ENCODE measurements at places on chromosomes 4 and X.

DNA sequence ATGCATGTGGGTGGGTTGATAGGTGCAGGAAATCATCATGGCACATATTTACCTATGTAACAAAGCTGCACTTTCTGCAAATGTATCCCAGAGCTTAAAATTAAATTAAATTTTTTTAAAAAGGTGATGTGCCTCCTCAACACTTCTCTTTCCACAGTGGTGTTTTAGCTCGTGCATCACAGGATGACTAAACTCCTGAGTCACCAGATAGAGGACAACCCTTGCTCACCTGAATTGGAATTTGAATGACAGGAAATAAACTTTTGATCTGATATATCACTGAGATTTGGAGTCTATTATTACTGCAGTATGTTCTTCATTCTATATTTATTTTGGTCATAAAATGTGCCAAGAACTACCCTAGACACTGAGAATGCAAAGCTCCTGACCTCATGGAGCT lies 185.3 kb downstream of the MAPK10 start:
- DNase-seq: no peak

- DNase-seq: no peak
Measured at GRCh38 chrX:131830400-131831184, 192.5 kb upstream of the STK26 start.

DNA sequence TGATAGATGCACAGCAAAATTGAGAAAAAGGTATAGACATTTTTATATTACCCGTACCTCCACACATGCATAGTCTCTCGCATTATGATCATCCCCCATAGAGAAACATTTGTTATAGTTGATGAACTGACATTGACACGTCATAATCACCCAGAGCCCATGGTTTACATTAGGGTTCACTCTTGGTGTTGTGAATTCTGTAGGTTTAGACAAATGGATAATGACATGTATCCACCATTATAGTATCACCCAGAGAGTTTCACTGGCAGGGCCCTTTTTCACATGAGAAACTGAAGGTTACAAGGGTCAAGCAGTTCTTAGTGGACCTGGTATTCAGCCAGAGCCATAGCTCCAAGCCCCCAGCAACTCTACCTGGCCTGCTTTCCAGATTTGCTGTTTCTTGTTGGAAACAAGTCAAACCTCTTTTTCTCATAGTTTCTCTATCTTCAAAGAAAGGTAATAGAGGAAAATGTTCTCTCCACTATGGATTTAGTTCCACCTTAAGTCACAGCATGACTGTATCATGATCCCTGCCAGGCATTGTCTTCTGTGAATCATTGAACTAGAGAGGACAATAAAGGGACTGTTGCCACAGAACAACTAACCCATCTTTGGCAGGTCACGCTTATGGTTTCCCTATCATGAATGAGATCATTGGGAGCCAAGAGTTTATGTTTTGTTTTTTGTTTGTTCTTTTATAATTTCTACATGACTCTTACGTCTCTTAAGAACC lies 64.0 kb downstream of the HHIP start:
- no peak for DNase-seq

- DNase-seq: no peak
Measured at GRCh38 chrX:87409113-87409841, 108.3 kb upstream of the KLHL4 start.

DNA sequence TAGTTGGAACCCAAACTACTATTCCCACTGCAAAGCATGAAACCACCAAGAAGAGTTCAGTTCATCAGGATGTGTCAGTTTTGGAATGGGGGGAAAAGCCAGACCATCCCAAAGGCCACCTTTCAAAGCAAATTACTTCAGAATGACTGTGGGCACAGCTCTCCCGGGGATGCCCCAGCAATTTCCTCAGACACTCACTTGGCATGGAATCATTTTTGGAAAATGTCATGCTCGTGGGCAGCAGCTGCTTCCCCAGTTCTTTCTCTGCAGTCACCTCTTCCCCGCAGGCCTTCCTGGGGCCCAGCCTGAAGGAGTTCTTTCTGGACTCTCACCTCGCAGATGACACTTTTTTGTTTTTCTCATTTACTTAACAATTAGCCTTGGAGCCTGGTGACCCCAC lies 350.3 kb downstream of the NR3C2 start:
- no peak for DNase-seq

GRCh38 chr4:153013202-153013977 lies 77.3 kb downstream of the FHDC1 start:
- no peak for DNase-seq

GRCh38 chr4:145851511-145852201 lies 87.0 kb downstream of the ZNF827 start:
- DNase-seq: no peak

DNA sequence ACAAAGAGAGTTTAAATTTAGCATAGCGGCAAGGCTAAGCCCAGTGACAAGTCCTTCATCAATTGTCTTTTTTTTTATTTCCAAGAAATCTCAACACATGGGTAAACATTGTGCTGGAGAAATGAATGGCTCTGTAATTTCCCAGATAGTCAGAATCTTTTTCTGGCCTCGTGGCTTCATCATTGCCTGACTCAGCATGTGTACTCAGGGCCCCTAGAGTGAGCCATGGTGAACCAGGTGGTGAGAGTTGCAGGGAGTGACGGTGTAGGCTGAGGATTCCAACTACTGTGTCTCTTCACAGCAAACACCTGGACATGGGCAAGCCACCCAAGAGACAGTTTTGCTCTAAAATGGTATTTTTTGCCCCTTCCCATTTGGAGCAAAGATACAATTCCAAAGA lies 43.1 kb upstream of the UCP1 start:
- DNase-seq: no peak

DNA sequence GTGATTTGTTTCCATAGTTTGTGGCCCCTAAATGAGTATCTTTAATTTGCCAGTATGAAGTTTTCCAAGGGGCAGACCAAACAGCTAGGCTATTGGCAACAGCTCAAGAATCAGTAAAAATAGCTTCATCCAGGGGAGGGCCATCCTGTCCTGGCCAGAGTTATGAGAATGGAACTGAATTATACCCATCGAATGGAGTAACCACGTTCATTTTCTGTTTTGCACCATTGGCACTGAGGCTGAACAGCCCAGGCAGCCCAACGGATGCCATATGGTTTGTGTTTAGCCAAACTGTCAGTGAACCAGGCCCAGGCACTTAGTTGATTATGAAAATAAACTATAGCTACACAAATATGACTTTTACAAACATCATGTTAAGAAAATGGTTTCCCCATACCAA lies 17.7 kb upstream of the ASB5 start:
- DNase-seq: no peak

GRCh38 chrX:136684120-136684519 lies 36.2 kb downstream of the CD40LG start:
- DNase-seq: no peak

DNA sequence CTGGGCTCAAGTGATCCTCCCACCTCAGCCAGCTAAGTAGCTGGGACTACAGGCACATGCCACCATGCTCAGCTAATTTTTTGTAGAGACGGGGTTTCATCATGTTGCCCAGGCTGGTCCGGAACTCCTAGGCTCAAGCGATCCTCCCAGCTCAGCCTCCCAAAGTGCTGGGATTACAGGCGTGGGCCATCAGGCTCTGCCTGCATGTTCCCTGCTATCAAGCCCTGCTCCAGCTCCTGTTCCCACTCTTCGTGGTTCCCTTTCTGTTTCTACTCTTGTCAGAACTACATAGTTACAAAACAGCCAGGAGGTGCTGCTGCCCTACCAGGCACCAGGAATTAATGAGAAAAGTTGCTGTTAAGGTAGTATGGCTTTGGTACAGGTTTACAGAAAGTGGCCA lies 8.7 kb downstream of the TIMP1 start:
- no peak for DNase-seq
